Activated CD8-positive, alpha-beta memory T cell treated with anti-CD3 and anti-CD28 coated beads, Interleukin-2, amount 50 U/mL, for 4 hours (primary cell): ENCODE measurements at places on chromosomes 2 and 18.

GRCh38 chr2:224178056-224178455, 139.0 kb upstream of the SERPINE2 start:
- no peak for DNase-seq

GRCh38 chr2:875687-876615, 74.7 kb upstream of the SNTG2 start:
- no peak for DNase-seq

- DNase-seq = no peak
These were observed 144.8 kb upstream of the TNP1 start for GRCh38 chr2:217004656-217005055.

- no peak for DNase-seq
These were observed 30.1 kb upstream of the RAB27B start for GRCh38 chr18:54798186-54798585.

- no peak for DNase-seq
These were observed 310.1 kb downstream of the MYCN start for GRCh38 chr2:16250466-16250865.

GRCh38 chr2:181364492-181365170, 92.6 kb upstream of the ITGA4 start:
- DNase-seq = no peak

DNA sequence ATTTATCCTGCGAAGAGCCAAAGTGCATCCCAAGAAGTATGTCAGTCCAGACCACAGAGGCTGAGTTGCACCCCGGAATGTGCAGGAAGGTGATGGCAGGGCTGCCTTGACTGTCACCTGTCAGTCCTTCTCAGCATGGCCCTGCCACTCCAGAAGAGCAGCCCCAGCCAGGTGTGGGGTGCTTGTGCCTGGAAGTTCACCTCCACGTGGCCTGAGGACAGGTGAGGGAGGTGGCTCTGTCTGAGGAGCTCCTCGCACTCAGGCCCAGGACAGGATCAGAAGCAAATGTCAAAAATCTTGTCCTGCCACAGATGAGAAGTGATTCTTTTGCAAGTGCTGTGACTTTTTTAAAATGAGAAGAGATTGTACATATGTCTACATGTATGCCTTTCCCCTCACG, 31.4 kb upstream of the B3GNT7 start:
- DNase-seq = no peak

DNA sequence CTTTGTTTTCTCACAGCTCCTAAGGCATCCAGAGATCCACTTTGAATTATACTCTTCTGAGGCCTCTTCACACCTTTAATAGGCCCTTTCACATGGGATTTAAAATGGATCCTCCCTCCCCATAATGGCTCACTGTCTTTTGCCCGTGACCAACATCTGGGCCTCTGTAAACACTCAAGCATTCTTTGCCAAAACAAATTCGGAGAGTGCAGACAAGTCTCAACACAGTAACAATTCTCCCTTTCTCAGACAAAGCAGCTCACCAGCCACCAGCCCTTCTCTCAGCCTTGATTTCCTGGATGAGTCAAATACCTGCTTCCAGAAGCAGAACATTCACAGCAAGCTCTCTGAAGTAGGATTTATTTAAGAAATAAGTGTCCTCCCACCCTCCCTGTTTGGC, 14.0 kb upstream of the IMP4 start:
- DNase-seq = no peak

- DNase-seq = no peak
These were observed 32.8 kb downstream of the AOX1 start for GRCh38 chr2:200618590-200619021.

- DNase-seq = no peak
These were observed 345.6 kb downstream of the AKAIN1 start for GRCh38 chr18:4851301-4851976.

GRCh38 chr18:74996996-74997395, 211.9 kb downstream of the PTGR3 start:
- DNase-seq = no peak
